ENCODE measurements at places on chromosomes 3 and 15. TPM values are rescaled to one million over a fixed set of nuclear protein-coding genes. Genes with fewer than 3 reads are reported as not detected.

Gene KCNMB3
- 0.47 TPM for total RNA-seq

Gene MUC13
- not detected for total RNA-seq

Gene LZTFL1
- total RNA-seq, result 6.5 TPM

Gene GOLGA6B
- not detected for total RNA-seq

Gene SMC4
- 163 TPM for total RNA-seq

Gene FANCD2OS
- not detected for total RNA-seq

Gene CP
- total RNA-seq, result not detected

Gene GPR62
- total RNA-seq, result not detected

Gene CYP1A2
- total RNA-seq, result not detected

Gene OTOL1
- total RNA-seq, result not detected

Gene CPB1
- total RNA-seq, result not detected

Gene SERINC4
- 0.39 TPM for total RNA-seq

Gene SYNPR
- not detected for total RNA-seq

Gene PLA2G4F
- total RNA-seq, result not detected

Gene FILIP1L
- total RNA-seq, result 2.9 TPM

Data from activated T-helper 1 cell treated with anti-CD3 and anti-CD28 coated beads, Interleukin-12 subunit alpha, Interleukin-12 subunit beta, Interleukin-2, Interleukin-4 antibody, amounts not matched to agents 30 ng/mL and 10 ng/mL and 1 ng/mL, durations not matched to agents 14 hours and 24 hours and 36 hours (primary cell).